Fibroblast of the conjunctiva (primary cell): ENCODE measurements at places on chromosomes 2 and 18.

DNA sequence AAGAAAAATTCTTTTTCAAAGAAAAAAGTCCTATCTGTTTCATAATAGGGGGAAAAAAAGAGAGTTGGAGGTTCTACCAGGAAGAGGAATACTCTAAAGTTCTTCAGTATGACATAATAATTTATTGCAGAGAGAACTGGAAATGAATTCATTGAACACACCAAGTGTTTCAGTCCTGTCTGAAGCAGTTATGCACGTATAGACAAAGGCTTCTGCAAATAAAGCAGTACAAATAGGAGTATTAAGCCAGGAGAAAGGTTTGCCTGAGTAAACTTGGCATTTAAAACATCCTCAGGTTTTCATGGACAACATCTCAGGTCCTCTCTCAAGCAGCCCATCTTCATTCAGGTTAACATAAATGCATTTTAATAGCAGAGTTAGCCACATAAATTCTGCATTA, 141.6 kb downstream of the CCDC148 start:
- no peak for DNase-seq

DNA sequence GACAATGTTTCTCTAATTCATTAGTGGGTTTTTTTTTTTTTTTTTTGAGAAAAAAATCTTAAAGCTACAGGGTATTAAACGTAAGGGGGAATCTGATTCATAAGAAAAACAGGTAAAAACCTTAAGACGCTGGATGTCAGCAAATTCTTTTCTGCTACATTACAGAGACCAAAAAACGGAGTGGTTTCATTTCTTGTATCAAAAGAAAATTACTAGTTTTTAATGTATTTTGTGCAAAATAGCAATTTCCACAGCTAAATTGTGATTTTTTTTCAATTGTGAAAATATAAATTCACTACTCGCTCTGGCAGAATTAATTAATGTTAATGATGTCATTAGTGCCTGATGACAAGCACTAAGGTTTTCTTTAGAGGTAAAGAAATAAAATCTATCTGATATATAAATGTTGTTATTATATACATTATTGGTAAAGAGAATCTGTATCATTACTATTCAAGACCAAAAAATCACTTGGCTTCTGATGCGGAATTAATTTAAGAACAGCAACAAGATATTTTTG, 9.9 kb downstream of the OTX1 start:
- no peak for DNase-seq

GRCh38 chr2:226414335-226414734, 385.3 kb downstream of the IRS1 start:
- no peak for DNase-seq

GRCh38 chr2:175786471-175787124, 215.5 kb downstream of the LNPK start:
- DNase-seq: no peak

DNA sequence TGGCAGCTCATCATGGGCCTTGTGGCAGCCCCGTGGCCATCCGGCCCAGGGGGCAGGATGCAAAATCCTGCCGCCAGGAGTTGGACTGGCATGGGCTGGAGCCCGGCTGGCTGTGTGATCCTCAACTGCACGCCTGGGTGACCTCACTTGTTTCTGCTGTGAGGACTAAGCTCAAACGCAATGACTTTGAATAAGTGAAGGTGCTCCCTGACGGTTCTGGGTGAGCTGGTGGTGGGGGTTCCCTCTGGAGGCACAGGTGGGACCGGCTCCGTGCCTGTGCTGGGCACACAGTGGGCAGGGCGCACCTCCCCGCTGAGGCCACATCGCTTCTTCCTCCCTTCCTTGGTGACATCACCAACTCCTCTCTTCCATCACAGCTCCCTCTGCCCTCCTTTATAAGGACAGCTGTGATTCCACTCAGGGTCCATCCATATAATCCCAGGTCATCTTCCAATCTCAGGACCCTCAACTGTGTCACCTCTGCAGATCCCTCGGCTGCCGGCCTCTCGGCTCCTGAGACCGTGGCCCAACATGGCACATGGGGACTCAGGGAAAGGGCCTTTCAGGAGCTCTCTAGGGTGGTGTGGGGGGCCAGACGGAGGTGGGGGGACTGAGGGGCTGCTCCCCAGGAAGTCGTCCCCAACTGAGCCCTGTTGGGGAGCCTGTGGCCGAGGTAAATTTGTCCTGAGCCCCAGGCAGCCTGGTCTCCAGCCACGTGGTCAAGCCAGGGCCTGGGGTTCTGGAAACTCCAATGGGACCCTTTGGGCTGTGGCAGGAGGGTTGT, 75.5 kb upstream of the ODC1 start:
- no peak for DNase-seq
